ENCODE measurements at places on chromosomes 2 and 18. TPM values are rescaled to one million over a fixed set of nuclear protein-coding genes. Genes with fewer than 3 reads are reported as not detected.

Gene TUBB8B
- total RNA-seq: not detected

Gene UGT1A4
- total RNA-seq: not detected

- no peak for DNase-seq
Measured at GRCh38 chr2:211026109-211026508, 469.7 kb downstream of the CPS1 start.

DNA sequence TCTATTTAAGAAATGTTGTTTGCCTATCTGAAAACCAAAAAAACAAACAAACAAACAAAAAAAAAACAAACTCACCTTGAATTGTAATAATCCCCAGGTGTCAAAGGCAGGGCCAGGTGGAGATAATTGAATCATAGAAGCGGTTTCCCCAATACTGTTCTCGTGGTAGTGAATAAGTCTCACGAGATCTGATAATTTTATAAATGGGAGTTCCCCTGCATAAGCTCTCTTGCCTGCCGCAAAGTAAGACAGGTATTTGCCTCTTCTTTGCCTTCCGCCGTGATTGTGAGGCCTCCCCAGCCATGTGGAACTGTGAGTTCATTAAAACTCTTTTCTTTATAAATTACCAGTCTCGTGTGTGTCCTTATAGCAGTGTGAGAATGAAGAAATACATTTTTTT, 1180.7 kb upstream of the CRIM1 start:
- no peak for DNase-seq

GRCh38 chr2:103327386-103327785, 565.6 kb downstream of the TMEM182 start:
- DNase-seq: no peak

- DNase-seq: no peak
Measured at GRCh38 chr2:42068571-42069178, 20.9 kb downstream of the PKDCC start.

- DNase-seq: no peak
Measured at GRCh38 chr18:42533616-42534015, 578.6 kb downstream of the PIK3C3 start.
